ENCODE measurements at places on chromosomes 5 and 9. TPM values are rescaled to one million over a fixed set of nuclear protein-coding genes. Genes with fewer than 3 reads are reported as not detected.

The TMEM215 gene
- polyA plus RNA-seq: not detected

The KIF4B gene
- not detected for polyA plus RNA-seq

The EMB gene
- polyA plus RNA-seq: 1.5 TPM

The NDST1 gene
- 89.7 TPM for polyA plus RNA-seq

The SPINK5 gene
- not detected for polyA plus RNA-seq

The CCL27 gene
- polyA plus RNA-seq: 0.12 TPM

The PCDHA9 gene
- polyA plus RNA-seq: 0.06 TPM

The IL13 gene
- polyA plus RNA-seq: not detected

The PCDHGA2 gene
- polyA plus RNA-seq: 6.8 TPM

DNA sequence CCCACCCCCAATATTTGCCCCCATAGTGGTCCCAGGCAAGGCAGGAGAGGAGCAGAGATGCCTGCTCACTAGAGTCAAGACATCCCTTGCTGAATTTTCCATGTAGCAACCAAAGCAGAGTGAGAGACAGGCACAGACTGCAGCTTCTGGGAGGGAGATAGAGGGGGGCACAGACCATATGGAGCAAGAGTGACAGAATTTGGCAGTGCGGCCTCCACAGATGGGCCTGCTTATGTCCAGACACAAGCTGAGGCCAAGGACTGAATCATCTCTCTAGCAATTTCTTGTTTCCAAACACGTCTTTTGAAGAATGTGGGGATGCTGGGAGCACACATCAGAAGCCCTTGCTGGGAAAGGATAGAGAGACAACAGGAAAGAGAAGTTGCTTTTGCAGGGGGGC is 53.0 kb upstream of the ALDH1B1 start:
- peak; percentile 22 for DNase-seq

GRCh38 chr9:76624391-76625048 is 139.7 kb upstream of the PCA3 start:
- no peak for DNase-seq

GRCh38 chr9:127907867-127908659 is 8.7 kb upstream of the ST6GALNAC6 start:
- DNase-seq: no peak

- DNase-seq: no peak
These were observed 1.3 kb downstream of the LVRN start for GRCh38 chr5:115963566-115963965.

DNA sequence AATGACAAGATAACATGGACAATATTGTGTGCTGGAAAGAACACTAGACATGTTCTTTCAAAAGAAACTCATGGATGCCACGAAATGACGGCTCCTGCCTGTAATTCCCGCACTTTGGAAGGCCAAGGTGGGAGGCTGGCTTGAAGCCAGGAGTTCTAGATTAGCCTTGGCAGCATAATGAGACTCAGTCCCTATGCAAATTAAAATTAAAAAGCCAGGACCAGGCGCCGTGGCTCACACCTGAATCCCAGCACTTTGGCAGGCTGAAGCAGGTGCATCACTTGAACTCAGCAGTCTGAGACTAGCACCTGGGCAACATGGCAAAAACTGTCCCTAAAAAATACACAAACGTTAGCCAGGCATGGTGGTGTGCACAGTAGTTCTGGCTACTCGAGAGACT is 814.2 kb downstream of the BRINP1 start:
- DNase-seq: no peak

- DNase-seq: no peak
These were observed 686 bp downstream of the BRD9 start for GRCh38 chr5:891837-892393.

GRCh38 chr9:19286634-19287188 is 56.2 kb downstream of the DENND4C start:
- DNase-seq: no peak

- DNase-seq: peak; percentile 25
These were observed 163.9 kb downstream of the ARRDC3 start for GRCh38 chr5:91219091-91219802.

GRCh38 chr5:171712616-171713015 is 73.0 kb upstream of the SMIM23 start:
- DNase-seq: no peak

- peak; percentile 25 for DNase-seq
These were observed 19.6 kb upstream of the LIX1 start for GRCh38 chr5:97162045-97162444.

DNA sequence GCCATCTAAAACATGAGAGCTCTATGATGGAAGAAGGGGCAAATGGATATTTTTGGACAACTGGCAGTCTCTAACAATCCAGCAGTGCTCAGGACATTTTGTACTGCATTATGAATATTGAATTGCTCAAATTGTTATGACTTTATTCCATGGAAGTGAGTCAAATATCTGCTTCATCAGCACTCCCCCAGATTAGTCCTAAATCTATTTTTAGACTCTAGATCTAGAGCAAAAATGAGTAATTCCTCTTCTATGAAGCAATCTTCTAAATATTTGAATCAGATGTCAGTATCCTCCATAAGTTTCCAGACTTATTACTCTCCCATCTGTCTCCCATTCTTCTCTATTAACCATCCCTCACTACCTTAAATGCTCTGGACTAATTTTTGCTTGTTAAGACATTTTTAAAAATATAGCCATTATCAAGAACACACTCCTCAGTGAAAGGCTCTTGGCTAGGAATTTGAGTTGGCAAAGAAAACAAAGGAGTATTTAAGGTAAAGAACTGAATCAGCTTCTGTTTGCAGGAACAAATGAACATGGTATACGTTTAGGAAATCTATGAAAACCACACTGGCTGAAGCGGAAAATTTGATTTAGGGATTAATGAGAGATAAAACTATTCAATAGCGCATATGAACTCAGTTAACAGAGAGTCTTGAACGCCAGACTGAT is 300.9 kb downstream of the MCTP1 start:
- DNase-seq: peak; percentile 18

DNA sequence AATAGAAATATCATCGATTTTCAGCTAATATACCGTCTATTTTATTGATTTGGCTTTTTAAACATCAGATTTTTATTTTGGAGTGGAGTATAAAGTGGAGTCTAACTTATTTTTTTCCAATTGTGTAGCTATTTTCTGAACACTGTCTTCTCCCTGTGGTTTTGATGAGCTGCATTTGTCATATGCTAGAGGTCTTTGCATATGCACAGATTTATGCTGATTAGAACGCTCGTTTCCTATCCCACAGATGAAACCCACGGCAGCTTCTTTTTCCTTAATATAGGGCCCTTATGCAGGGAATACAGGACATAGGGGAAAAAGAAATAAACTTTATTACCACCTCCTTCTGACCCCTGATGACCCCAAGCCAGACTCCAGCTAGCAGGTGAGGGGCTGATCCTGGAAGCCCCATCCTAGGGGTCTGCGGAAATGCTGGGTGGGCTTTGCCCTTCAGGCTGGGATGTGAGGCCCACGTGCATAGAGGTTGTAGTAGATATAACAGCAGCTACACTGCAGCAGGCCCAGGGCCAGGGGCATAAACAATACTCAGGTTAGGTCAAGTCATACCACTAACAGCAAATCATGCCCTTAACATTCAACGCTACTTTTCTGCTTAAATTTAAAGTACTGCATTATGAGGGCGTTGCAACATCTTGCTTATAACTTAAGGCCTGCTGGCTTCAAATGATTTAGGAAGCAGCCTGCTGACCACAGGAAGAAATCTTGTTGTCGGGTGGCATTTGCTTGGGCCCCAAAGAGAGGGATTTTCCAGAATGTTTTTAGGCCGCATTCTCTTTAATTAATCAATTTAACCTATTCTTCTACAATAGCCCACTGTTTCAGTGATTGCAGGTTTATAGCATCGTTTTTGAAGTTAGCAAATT is 28.5 kb downstream of the MVB12B start:
- no peak for DNase-seq

GRCh38 chr5:96537386-96537785 is 104.3 kb upstream of the PCSK1 start:
- peak; percentile 19 for DNase-seq

DNA sequence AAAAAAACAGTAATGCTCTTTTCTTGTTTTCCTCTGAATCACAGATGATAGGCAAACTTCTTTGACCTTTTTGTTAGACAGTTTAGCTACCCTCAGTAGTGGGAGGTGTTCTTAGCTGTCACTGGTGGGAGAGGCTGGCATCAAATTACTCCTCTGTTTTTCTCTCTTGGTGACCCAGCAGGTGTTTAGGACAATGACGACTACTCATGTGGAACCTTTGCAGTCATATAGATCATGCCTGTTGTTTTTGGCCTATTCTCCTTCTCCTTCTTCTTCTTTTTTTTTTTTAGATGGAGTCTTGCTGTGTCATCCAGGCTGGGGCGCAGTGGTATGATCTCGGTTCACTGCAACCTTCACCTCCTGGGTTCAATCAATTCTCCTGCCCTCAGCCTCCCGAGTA is 15.4 kb upstream of the NPR2 start:
- DNase-seq: no peak

GRCh38 chr5:124274949-124275348 is 471.5 kb downstream of the ZNF608 start:
- DNase-seq: no peak

DNA sequence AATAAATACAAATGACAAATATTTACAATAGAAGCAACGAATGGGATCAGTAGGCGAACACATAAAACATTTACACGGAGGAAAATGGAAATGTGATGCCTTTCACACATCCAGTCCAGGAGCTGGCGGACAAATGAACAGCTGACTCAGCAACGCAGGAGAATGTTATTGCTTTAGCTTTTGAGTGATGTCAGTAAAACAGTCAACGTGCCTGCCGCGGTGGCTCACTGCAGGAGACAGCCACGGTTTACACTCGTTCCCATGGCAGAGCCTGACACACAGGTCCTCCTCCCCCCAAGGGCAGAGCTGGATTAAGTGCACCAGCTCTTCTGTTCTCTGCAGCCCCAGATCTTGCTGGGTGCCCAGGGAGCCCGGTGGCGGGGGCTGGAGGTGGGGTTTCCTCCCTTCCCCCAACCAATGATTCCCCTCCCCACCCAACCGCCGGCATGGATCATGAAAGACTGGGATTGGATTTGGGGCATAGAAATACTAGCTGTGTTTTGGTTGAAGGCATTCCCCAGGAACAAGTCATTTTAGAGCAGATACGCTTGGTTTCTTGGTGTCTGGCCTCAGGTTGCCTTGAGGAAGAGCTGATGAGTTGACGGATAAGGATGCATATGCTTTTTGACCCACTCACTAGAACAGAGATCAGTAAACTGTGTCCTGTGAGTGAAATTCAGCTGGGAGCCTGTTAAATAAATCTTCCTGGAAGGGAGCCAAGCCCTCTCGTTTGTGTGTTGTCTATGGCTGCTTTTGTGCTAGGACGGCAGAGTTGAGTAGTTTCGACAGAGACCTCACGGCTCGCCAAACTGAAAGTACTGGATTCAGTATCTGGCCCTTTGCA is 12.5 kb downstream of the STC2 start:
- DNase-seq: no peak

GRCh38 chr5:61349935-61350334 is 17.9 kb downstream of the ZSWIM6 start:
- DNase-seq: no peak

DNA sequence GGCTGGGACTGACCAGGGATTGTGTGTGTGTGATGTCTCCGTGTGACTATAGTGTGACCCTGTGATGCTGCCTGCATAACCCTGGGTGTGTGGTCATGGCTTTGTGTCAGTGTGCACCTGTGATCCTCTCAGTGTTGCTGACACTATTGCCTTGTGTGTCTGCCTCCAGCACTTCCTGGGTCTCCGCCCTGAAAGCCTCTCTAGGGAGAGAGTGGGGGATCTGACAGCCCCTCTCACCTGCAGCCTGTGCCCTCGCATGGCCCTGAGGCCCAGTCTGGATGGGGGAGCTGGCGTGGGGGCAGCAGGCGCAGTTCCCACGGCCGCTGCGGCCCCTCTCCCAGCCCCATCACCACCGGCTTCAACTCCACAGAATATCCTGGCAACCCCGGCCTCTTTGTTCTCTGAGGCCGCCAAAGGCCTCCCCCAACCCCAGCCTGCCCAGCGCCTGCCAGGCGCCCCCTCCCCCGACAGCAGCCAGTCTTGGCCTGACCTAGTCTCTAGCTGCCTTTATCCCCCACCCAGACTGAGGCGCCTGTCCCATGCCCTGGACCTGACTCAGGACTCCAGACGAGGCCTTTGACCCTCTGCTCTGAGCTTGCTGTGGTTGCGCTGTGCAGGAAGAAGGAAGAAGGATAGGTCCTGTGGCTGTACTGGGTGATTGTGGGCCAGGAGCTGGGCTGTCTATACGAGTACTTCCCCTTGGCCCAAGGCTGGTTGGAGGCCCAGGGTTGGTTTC is 38.7 kb downstream of the CXXC5 start:
- DNase-seq: no peak

DNA sequence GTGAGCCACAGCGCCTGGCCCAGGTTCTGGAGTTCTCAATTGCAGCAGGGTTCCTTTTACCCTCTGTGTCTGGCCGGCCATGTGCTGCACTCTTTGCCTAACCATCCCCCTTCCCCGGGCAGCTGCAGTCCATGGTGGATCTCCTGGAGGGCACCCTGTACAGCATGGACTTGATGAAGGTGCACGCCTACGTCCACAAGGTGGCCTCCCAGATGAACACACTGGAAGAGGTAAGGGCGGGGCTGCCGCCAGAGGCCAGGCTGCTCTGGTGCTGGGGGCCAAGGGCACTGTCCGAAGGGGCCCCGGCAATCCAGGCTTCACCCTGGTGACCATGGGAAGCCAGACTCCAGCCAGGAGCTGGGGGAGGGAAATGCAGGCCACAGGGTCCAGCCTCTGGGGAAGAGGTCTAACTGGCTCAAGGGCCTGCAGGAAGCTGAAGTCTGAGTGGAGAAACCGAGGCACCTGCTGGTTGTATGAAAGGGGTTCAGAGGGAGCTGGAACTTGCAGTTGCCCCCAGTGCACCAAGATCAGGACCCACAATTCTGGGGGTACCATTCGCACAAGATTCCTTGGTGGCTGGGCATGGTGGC is 18.1 kb downstream of the OLFML2A start:
- no peak for DNase-seq

- no peak for DNase-seq
These were observed 897 bp downstream of the AHRR start for GRCh38 chr5:322281-322941.

Data from BJ (cell line).